ENCODE measurements at places on chromosomes 7 and 10.

DNA sequence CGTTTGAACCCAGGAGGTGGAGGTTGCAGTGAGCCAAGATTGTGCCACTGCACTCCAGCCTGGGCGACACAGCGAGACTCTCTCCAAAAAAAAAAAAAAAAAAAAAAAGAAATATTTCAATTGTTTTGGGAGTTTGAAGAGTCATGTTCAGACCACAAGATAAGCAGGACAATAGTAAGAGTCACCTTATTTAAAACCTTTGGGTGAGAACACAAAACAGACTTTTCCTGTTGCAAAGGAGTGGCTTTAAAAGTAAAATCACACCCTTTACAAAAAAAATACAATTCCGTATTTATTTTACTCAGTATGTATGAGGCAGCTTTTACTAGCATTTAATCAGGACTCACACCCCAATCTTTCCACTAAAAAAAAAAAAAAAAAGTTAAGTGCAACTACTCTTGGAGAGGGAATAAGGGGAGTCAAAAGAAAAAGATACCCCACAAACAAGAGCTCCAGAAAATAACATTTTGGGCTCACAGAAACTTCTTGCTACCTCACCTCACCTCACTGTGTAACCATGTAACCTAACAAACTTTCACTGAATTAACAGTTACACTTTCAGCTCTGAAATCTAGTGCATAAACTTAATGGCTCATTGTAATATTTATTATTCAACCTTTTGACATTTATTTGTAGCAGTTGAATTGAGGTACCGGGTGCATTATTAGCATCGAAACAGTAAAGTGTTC, 11.2 kb downstream of the SKIDA1 start:
- no peak for DNase-seq

DNA sequence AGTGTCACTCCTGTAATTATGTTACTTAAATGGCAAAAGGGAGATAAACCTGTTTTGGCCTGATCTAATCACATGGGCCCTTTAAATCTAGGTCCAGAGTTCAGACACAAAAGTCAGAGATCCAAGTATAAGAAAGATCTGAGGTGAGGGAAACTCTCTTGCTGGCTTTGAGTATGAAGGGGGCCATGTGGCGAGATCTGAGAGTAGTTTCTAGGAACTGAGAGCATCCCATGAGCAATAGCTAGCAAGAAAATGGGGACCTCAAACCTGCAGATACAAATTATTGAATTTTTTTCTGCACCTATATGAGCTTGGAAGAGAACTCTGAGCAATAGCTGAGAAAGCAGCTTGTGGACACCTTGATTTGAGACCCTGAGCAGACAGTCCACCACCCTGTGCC, 27.6 kb downstream of the ANKRD7 start:
- no peak for DNase-seq

DNA sequence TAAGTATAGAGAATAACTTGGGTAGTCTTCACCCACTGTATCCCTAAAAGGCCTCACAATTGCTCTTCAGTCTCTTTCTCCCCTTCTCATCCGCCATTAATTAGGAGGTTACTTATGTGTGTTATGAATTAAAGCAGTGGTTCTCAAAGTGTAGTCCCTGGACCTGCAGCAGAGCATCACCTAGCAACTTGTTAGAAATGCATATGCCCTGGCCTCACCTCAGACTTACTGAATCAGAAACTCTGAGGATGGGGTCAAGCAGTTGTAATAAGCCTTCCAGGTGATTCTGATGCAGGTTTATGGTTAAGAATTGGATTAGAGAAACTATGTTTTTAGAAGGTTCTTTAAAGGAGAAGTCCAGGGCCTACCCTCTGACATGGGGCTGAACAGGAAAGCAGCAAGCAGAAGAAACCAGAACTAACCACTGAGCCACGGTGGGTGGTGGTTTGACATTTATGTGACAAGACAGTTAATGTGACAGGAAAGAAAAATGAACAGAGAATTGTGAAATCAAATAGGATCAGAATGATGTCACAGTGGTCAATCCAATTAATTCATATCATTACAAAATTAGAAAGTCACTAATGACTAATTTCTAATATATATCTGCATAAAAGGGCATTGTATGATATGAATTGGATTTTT, 37.6 kb downstream of the ENTPD1 start:
- no peak for DNase-seq

- no peak for DNase-seq
Observed at GRCh38 chr10:76045174-76045573, 613.8 kb downstream of the LRMDA start.

DNA sequence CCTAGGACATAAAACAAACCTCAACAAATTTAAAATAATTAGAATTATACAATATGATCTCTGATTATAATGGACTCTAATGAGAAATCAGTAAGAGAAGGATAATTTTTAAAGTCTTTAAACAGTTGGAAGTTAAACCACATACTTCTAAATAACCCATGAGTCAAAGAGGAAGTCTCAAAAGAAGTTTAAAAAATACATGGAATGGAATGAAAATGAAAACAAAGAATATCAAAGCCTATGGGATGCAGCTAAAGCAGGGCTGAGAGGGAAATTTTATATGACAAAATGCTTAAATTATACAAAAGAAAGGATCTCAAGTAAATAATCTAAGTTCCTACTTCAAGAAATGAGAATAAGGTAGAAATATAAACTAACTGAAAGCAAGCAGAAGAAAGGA, 460.5 kb downstream of the RPS24 start:
- DNase-seq, result no peak

GRCh38 chr10:67211680-67212079, 285.8 kb downstream of the LRRTM3 start:
- no peak for DNase-seq

GRCh38 chr10:75392271-75392670, 9.3 kb downstream of the ZNF503 start:
- DNase-seq, result no peak

DNA sequence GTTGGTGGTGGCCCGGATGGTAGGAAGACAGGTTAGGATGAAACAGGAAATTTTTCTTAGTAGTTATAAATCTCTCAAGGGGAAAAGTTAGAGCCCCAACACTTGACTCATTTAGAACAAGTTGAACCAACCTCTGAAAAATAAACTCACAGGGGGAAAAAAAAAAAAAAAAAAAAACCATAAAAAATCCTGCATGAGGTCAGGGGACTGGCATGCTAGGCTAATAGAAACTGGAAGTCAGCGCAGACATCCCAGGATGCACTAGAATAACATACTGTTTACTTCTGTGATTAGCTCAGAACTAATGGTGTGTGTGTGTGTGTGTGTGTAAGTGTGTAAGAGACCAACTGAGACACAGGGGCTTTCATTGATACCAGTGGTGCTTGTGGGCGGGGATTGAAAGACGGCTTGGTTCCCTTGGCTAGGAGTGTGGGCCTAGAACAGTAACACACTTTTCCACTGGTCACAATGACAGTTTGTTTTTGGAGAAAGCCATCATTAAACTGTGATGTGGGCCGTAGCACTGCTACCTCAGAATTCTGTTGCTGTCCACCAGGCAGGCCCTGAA, 491.6 kb upstream of the GALNT17 start:
- DNase-seq, result no peak

DNA sequence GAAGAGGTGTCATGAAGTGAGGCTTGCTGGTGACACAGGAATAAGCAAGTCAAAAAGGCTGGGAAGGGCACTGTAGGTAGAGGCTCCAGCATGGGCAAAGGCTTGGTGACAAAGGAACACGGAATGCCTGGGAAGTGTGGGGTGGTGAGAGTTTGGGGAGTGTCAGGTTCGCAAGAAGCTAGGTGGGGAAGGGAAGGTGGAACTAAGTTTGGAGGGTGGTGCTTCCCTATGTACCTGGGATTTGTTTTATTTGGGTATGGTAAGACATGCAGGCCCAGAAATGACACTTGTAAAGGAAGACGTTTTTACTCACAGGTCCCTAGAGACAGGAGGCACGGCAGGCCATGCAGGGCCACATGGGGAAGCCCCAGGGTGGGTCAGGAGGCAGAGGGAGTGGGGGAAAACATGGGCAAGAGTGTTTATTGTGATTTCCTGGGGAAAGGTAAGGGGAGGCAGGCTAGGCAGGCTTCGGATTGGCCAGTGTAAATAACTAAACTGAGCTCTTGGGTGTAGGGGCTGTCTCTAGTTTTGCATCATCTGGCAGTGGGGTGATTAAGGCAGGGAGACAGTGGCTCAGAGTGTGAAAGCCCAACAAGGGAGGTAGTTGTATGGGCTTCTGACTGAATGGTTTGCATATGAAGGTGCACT, 52.1 kb downstream of the SH2D4B start:
- no peak for DNase-seq

DNA sequence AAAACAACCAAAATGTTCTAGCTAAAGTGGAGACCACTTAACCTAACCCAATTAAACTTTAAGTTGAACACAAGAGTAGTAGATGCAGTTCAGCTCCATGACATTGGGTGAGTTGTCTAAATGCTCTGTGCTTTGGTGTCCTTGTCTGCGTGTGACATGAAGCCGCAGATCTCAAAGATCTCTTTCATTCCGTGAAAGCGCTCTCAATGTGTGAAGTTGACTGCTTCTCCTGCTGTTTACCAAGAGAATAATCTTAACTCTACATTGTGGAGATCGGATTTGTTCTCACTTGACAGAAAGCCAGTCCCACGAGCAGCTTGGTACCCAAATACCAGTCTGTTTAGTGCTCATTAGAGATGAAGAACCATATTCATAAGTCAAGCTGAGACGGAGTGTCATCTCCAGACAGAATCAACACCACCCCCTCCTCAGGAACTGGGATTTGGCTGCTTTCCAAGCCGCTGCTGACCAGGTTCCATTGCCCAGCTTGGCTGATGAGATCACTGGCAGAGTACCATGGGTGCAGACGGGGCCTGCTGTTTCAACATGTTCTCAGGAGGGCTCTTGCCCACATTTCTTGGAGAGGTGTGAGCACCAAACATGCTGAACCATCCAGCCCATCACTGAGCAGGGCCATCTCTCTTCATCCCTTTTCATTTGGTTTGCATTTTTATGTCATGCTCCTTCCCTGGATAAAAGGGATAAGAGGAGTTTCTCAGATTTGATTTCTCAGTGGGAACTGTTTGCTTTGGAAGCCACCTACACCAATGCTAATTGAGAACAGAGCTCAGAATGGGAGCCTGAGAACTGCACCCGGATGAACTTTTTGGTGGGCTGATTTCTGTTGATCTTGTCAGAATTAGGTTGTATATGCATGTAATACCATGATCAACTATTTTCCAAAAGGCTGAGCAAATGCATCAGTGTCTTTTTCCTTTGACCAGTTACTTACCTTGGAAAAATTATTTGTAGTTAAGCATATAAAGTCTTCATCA, 95.8 kb upstream of the AGBL3 start:
- DNase-seq, result no peak

GRCh38 chr10:78597796-78598555, 470.8 kb upstream of the ZMIZ1 start:
- no peak for DNase-seq

GRCh38 chr7:117870448-117871130, 2.7 kb downstream of the CTTNBP2 start:
- no peak for DNase-seq

- no peak for DNase-seq
Observed at GRCh38 chr7:25809441-25809840, 342.6 kb upstream of the NFE2L3 start.

- DNase-seq, result no peak
Observed at GRCh38 chr10:12194752-12195271, 879 bp downstream of the NUDT5 start.

DNA sequence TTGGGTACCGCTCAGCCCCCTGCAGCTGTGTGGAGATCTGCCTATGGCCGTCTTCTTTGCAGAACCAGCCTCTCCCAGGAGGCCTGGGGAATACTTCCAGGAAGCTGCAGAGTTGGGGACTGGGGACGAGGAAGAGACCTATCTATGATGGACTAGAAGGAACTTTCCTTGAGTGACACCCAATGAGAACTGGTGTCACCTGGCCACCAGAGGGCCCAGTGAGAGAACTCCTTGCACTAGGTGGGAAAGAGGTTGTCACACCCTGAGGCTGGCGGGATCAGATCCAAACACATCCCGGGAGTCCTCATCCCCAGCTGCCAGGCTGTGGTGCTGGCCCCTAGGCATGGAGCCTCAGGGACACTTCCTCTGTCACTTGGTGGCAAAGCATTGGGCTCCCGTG, 4.9 kb upstream of the GRID2IP start:
- no peak for DNase-seq

DNA sequence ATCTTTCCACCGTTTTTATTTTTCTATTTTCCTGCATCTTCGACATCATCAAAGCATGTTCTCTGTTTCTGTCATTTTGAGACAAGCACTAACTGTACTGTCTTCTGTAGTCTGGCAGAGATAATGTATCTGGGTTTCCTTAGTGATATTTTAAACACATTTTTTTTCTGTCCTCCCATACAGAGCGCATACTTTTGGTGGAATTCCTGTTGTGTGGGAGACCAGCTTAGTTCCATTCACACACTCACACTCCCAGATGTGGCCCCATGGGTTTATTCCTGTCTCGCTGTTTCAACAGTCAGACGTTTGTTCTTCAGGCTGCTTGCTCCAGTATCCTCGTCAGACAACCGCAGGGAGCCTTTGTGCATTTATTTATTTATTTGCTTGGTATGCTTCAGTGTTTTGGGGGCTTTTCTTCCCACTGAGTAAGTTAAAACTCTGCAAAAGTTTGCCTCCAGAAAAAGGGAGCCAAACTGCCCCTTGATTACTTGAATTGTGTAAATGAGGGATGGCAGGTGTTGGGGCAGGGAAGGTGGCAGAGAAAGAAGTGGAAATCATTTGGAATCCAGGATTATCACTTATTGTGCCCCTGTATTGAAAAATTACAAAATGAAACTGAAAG, 456.8 kb upstream of the KLF6 start:
- no peak for DNase-seq

- no peak for DNase-seq
Observed at GRCh38 chr10:33162248-33162575, 172.3 kb downstream of the NRP1 start.

DNA sequence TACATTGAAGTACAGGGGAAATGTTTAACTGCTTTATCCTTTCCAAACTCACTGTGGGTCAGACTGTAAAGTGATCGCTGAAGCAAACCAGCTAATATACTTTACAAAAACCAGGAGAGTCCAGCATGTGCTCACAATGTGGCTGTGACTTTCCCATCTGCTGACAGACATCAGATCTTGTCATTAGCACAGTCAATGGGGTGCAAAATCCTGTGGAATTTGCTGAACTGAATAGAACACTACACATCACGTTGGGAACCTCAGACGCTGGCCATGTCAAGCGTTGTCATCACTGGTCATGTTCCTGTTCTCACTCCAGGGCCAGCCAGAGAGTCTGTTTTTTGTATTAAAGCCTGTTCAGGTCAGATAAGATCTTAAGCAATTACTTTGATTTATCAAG, 83.4 kb downstream of the AGMO start:
- DNase-seq, result no peak

DNA sequence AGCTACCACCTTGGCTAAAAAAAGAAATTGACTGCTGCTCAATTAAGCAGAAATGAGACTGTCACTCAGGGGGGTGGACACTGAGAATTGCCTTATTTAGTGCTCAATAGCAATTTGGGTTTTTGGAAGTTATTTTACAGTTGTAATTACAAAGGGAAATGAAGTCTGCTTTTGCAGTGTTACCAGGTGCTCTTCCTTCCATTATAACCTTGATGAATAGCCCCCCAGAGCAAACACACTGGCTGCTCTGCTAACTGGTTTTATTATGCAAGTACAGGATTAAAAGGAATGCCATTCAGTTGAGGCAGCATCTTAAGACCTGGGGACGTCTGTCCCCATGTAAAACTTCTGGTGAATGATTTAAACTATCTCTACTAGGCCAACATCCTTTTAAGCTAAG, 191.0 kb downstream of the EVX1 start:
- DNase-seq, result no peak

GRCh38 chr7:37071124-37071523, 346.8 kb upstream of the AOAH start:
- DNase-seq, result no peak

GRCh38 chr10:5603848-5604170, 62.6 kb downstream of the ASB13 start:
- no peak for DNase-seq

- no peak for DNase-seq
Observed at GRCh38 chr10:69307434-69307833, 29.1 kb downstream of the HK1 start.

Measured in HS-27A (cell line).